WTC11 (cell line): ENCODE measurements at places on chromosomes 5 and 9. TPM values are rescaled to one million over a fixed set of nuclear protein-coding genes. Genes with fewer than 3 reads are reported as not detected.

- DNase-seq: no peak
- no peak overlapping the region for H3K27ac ChIP-seq
- H3K27me3 ChIP-seq: peaks cover 19% of the 10 kb centered on the region
- H3K4me3 ChIP-seq: no peak overlapping the region
These were observed 239.1 kb downstream of the ENC1 start for GRCh38 chr5:74401281-74401945.

DNA sequence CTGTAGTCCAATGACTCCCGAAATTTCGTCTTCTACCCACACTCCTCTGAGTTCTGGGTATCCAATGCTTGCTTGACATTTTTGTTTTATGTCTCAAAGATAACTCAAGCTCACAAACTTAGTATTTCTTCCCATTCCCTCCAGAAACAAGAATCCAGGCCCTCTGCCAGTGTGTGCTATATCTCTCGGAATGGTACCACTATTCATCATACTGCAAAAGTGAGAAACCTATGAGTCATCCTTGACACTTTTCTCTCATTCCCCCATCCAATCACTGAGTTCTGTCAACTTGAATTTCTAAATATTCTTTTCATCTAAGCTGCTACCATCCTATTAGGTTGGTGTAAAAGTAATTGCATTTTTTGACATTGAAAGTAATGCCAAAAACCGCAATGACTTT, 9.8 kb downstream of the SLC12A2 start:
- no peak overlapping the region for H3K4me3 ChIP-seq
- H3K27ac ChIP-seq: no peak overlapping the region
- DNase-seq: no peak
- H3K36me3 ChIP-seq: peaks cover 16% of the 10 kb centered on the region

GRCh38 chr5:173733831-173734501, 117.5 kb upstream of the BOD1 start:
- no peak overlapping the region for H3K4me3 ChIP-seq
- DNase-seq: no peak

DNA sequence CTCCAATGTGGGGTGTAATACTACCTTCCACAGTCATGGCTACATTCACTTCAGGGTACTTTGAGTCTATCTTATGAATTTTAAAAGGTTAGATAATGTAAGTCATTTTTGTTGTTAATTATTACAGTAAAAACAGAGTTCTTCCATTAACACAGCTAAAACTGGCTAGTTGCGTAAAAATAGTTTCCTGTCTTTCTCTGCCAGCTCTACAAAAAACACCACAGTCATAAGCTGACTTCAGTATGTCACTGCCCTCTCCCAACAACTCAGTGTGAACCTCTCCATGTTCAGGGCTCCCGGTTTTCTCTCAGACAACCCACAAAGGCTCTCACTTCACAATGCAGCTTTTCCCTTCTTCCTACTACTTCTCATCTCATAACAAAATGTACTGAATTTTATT, 84.8 kb upstream of the ITGA1 start:
- no peaks in the 10 kb centered on the region for H3K36me3 ChIP-seq
- H3K27ac ChIP-seq: no peak overlapping the region
- no peaks in the 10 kb centered on the region for H3K27me3 ChIP-seq
- peaks cover 11% of the 10 kb centered on the region for H3K4me1 ChIP-seq
- no peak for DNase-seq
- no peak overlapping the region for H3K4me3 ChIP-seq

DNA sequence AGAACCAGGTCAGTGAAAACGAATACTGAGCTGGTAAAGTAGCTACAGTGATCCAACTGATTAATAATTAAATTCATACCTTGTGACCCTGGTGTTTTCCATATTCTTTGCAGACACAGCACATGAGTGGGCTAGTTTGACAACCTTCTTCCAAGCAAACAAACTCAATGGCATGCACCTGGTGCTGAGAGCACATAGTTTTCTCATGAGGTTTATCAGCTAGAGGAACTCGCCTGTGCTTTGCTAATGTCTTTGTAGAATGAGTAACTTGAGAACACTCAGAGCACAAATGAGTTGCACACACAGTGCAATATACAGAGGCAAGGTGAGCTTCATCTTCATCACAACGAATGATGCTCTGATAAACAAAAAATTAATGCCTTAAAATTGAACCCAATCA, 12.6 kb downstream of the TRIM23 start:
- peaks cover 34% of the 10 kb centered on the region for H3K36me3 ChIP-seq
- peak overlapping the region; percentile 35; the same call in 1 of the 2 replicates for H3K27ac ChIP-seq
- H3K27me3 ChIP-seq: no peaks in the 10 kb centered on the region

The DNAJC18 gene
- 23.7 to 29.1 TPM (median 28.9 TPM) in 3 replicates for total RNA-seq

The FAM221B gene
- total RNA-seq: 0.11 TPM in 1 of 3 replicates, not detected in the others

The GCNT4 gene
- 0.71 to 1.8 TPM (median 0.80 TPM) in 3 replicates for total RNA-seq

DNA sequence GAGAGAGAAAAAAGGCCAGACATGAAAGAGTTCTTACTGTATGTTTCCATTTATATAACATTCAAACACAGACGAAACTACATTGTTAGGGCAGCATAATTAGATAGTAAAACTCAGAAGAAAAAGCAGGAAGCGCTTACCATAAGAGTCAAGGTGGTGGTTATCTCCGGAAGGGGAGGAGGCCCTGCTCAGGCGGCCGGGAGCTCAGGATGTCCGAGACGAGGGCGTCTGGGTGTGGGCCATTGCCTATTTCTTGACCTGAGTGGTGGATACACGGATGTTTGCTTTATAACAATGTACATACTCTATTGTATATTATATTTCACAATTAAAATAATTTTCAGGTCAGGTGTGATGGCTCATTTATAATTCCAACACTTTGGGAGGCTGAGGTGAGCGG, 80.9 kb upstream of the COL5A1 start:
- no peaks in the 10 kb centered on the region for H3K4me1 ChIP-seq
- H3K27ac ChIP-seq: no peak overlapping the region
- no peak overlapping the region for H3K4me3 ChIP-seq
- H3K36me3 ChIP-seq: 0 out of 2 replicates have a peak, but pooled peaks cover 7% of the 10 kb centered on the region
- peaks cover 3% of the 10 kb centered on the region; the same call in 1 of the 2 replicates for H3K27me3 ChIP-seq
- no peak for DNase-seq

The FOXD4L4 gene
- total RNA-seq: 0.14 TPM in 1 of 3 replicates, not detected in the others

GRCh38 chr5:10393491-10393890, 40.0 kb downstream of the MARCHF6 start:
- H3K4me1 ChIP-seq: no peaks in the 10 kb centered on the region; the same call in 1 of the 2 replicates
- H3K27ac ChIP-seq: no peak overlapping the region
- no peak for DNase-seq
- H3K36me3 ChIP-seq: peaks cover 55% of the 10 kb centered on the region

The SPAG8 gene
- 0.16 to 0.72 TPM (median 0.50 TPM) in 3 replicates for total RNA-seq

GRCh38 chr9:32551276-32552051, 663 bp upstream of the SMIM27 start:
- no peak for DNase-seq
- peaks cover 22% of the 10 kb centered on the region for H3K36me3 ChIP-seq
- no peaks in the 10 kb centered on the region for H3K27me3 ChIP-seq
- H3K4me1 ChIP-seq: peaks cover 24% of the 10 kb centered on the region

The OMD gene
- not detected in 3 replicates for total RNA-seq

The F12 gene
- total RNA-seq: 10.0 to 12.8 TPM (median 12.1 TPM) in 3 replicates

DNA sequence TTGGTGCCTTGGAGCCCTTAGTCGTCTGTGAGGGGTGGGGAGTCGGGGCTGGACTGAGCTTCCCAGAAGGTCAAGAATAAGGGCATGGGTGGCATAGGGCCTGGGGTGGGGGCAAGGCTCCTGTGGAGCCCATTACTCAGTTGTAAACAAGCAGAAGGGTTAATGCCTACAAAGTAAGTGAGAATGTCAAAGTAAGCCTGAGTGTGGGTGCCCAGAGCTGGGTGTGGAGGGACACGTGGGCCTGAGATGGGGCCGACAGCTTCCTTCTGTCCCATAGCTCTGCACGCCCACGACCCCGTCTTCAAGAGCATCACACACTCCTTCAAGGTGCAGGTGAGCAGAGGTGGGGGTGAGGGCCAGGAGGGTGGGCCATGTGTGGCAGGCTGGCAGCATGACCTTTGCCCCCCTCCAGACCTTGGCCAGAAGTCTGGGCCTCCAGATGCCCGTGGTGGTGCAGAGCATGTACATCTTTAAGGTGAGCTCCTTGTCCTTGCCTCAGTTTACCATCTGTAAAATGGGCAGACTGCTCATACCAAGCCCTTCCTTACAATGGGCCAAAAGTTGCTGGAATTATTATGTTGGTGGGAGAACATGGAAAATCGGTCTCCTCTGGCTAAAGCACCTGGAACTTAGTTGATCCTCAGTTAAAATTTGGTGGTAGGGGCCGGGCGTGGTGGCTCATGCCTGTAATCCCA, 11.1 kb downstream of the DOLK start:
- H3K4me3 ChIP-seq: no peak overlapping the region
- no peak overlapping the region for H3K27ac ChIP-seq
- no peaks in the 10 kb centered on the region for H3K27me3 ChIP-seq
- no peak for DNase-seq

- no peak overlapping the region for H3K4me3 ChIP-seq
- peak overlapping the region; percentile 80; the same call in 1 of the 2 replicates for H3K27ac ChIP-seq
These were observed 33.4 kb upstream of the NCS1 start for GRCh38 chr9:130138791-130139190.

The KCNMB1 gene
- 0.16 to 0.24 TPM (median 0.21 TPM) in 3 replicates for total RNA-seq

The DRD1 gene
- total RNA-seq: 0.07 TPM in 2 of 3 replicates, not detected in the other

DNA sequence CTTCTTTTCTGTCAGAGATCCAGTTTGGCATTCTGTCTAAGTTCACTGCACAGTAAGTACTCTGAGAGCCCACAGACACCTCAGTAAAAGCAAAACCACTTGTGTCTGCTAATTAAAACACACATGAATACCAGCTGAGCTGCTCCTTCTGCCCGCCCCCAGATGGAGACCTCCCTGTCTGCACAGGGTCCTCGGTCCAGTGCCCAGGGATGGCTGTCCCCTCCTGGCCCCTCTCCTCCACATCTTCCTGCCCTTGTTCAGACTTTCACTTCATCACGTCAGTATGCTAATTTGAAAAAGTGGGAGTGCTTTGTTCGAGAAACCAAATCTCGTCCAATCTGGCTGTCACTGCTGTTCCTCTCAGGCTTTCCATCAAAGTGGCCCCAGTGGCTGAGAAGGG, 43.5 kb downstream of the LIX1 start:
- no peaks in the 10 kb centered on the region for H3K36me3 ChIP-seq
- no peak overlapping the region for H3K4me3 ChIP-seq
- no peaks in the 10 kb centered on the region for H3K27me3 ChIP-seq
- peaks cover 51% of the 10 kb centered on the region for H3K4me1 ChIP-seq
- no peak overlapping the region for H3K27ac ChIP-seq

The TXNDC8 gene
- total RNA-seq: not detected in 3 replicates

The PFN3 gene
- total RNA-seq: 0.48 TPM in 1 of 3 replicates, not detected in the others

GRCh38 chr9:101592788-101593187, 2.0 kb downstream of the PPP3R2 start:
- H3K4me3 ChIP-seq: no peak overlapping the region
- no peaks in the 10 kb centered on the region for H3K36me3 ChIP-seq
- H3K27ac ChIP-seq: no peak overlapping the region
- H3K4me1 ChIP-seq: peaks cover 6% of the 10 kb centered on the region
- no peak for DNase-seq

GRCh38 chr5:151017897-151018296, 2.5 kb upstream of the GPX3 start:
- no peak overlapping the region for H3K27ac ChIP-seq
- peaks cover 4% of the 10 kb centered on the region for H3K4me1 ChIP-seq
- no peak overlapping the region for H3K4me3 ChIP-seq

- no peaks in the 10 kb centered on the region for H3K27me3 ChIP-seq
- peak overlapping the region; percentile 52; the same call in 1 of the 2 replicates for H3K27ac ChIP-seq
- H3K4me1 ChIP-seq: peaks cover 20% of the 10 kb centered on the region
- DNase-seq: no peak
These were observed 298.9 kb upstream of the EDIL3 start for GRCh38 chr5:84683594-84683993.
